ENCODE measurements at places on chromosomes 2 and 18.
A peak's percentile ranks its signal among the peaks of the same experiment; 100 is the strongest.

DNA sequence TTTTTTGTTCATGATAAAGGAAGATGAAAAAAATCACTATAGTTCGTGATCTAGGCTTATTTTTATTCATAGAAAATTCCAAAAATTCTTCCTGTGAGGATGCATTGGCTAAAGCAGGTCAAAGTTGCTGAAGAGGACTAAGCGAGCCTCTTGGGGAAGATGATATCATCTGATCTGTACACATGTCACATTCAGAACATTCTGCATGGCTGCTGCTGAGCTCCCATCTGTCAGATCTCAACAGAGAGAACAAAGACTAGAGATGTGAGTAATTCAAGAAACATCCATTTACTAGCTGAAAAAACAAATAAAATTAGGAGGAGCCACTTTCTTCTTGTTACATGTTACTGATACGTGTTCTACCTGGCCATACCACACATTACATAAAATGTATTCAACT lies 518.6 kb upstream of the FSIP2 start:
- no peak for DNase-seq

DNA sequence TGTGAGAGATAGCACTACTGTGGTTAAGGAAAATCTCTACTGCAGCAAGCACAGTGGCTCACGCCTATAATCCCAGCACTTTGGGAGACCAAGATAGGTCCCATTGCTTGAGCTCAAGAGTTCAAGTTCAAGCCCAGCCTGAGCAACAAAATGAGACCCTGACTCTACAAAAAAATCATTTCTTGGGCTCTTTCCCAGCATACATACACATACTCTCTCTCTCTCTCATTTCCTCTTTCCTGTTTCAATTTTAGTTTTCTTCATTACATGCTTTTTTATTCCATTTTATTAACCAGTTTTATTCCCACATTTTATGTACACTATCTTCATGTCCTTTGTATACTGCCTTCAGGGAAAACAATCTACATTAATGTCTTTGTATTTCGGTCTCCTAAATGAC lies 14.6 kb downstream of the WDR33 start:
- DNase-seq: no peak

GRCh38 chr18:39635966-39636365 lies 2070.4 kb upstream of the CELF4 start:
- DNase-seq: no peak

- no peak for DNase-seq
Measured at GRCh38 chr2:9178110-9178903, 28.3 kb upstream of the ASAP2 start.

- no peak for DNase-seq
Measured at GRCh38 chr2:17680119-17680518, 73.5 kb downstream of the SMC6 start.

DNA sequence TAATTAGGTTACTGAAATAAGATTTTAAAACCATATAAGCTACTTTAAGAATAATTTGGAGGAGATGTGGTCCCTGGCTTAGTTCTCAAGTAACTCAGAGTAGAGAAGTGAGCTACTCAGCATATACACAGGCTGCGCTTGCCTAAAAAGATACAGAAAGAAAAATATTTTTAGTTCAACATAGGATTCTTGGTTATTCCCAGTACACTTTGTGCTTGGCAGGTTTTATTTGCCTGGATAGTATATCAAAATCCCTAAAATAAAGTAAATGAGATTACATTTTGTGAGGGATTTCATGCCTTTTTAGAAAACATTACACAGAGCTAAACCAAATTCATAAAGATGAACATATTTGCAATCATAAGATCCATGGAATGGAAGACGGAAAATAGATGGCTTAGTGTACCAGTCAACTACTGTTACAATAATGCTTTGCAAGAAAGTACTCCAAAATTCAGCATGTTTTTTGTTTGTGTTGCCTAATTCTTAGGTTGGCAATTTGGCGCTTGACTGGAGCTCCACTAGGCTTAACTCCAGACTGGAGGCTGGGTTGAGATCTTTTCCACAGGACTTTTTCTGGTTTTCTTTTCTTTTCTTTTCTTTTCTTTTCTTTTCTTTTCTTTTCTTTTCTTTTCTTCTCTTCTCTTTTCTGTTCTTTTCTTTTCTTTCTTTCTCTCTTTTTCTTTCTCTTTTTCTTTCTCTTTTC lies 600.5 kb upstream of the SYT4 start:
- no peak for DNase-seq

- DNase-seq: no peak
Measured at GRCh38 chr2:72719416-72719815, 106.4 kb downstream of the EXOC6B start.

DNA sequence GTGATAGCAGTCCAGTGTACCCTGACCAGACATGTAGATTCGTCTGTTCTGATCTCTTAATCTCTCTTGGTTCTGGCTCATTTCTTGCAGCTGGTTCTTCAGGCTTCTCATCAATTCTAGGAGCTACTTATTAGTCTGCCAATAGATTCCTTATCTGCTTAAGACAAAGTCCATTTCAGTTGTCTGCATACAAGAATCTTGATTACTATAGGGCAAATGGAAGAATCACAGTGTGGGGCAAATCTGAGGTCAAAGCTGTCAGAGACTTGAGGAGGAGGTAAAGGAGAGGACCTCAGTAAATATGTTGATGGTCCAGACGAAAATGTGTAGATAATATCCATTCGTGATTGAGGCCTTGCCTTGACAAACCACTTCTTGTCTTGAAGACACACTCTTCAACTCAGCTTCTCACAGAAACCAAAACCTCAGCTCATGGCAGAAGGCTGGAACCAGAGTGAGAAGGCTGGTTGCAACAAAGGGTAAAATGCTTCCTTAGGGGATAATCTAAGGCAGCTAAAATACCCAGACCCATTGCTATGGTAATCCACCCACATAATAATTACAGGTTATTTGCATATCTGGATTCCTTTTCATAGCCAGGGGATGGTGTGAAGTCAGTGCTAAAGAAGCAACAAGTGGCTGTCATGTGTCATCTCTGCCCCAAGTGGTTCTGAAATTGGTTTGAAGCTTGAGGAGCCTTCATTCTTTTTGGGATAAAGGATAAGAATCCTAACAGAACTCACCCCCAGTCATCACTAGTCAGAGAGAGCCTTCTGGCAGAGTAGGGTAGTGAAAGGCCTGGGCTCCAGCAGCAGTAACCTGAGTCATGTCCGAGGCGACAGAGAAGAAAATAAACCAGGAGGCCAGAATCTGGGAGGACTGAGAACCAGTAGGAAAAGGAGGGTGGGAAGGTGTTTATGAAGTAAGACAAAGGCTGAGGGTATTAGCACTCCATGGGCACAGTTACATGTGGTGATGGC lies 29.2 kb upstream of the PELI1 start:
- DNase-seq: no peak

DNA sequence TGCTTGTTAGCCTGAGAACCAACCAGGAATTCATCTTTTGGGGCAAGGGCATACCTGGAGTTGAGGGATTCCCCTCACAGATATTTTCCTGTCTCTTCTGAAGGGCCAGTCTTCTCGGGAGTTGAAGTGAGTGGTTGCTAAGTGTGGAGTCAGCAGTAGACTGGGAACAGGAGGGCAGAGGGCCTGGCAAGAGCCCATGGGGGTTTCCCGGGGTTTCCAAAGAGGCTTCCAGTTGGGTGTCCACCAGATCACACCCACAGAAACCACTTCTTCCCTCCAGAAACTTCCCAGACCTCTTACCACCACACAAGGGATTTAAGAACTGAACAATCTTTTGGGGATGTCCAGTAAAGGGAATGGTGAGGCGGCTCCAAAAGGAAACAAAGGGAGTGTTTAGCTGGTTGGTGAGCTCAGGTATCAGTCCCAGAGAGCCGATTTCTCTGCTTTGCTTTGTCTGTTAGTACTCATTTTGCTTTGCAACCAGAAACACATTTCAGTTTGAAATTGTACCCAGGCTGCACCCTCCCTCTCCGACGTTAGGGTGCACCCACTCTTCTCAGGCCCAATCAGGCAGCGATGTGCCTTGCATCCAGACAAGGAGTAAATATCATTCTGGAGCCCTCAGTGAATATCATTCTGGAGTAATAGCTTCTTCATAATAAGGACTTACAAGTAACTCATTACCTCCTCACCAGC lies 47.5 kb upstream of the SPATS2L start:
- no peak for DNase-seq

- DNase-seq: no peak
Measured at GRCh38 chr2:98084151-98084868, 2.7 kb upstream of the VWA3B start.

DNA sequence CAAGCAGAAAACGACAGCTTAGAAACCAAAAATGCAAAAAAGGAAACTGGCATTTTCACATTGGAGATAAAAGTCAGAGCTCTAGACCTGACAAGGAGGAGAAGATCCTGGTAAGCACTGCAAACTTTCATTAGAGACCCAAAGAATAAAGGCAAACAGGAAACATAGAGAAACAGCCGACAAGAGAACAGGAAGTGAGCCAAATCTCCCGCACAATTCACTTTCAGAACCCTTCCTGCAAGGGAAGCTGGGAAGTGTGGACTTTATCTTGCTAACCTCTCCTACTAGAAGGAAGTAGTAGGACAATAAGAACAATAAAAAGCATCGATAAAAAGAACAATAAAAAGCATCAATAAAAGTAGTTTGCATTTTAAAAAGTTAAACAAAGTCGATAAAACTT lies 417.8 kb upstream of the SPHKAP start:
- no peak for DNase-seq

DNA sequence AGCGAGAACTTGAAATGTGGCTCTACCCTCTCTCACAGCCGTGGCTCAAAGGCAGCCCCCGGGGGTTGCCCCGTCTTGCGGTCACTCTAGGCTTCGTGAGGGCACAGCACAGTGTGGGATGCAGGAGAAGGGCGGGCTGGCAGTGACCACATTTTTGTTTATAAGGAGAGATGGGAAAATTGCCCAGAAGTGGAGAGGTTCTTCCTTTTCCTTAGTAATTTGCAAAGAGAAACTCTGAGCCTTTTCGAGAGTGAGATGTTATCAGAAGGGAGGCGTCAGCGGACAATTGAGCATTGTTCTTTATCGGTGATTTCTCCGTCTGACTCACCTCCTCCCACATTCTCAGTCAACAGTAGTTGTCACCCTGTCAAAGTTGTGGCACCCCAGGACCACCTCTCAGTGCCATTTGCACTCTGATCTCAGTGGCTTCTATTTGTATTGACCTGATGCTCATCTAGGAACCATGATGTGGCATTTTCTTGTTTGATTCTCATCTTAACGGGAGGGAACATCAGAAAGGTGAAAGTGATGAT lies 89.6 kb downstream of the ACAA2 start:
- DNase-seq: no peak

DNA sequence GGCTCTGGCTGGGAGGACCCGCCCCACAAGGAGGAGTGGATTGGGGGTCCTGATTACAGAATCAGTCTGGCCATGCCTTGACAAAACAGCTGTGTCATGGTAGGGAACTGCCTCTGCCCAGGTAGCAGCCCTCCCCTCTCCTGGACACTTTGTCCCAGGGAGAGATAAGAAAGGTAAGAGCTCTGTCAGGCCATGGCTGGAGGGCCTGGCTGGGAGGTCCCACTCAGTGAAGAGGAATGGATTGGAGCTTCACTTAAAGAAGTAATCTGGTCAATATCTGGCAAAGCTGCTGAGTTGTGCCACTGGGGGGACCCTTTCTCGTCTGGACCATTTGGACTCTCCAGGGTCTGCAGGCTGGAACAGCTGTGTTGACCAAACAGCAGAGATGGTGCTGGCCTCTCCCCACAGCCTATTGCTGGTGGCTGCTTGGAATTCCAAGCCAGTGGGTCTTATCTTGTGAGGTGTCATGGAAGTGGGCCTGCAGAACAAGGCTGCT lies 75.4 kb downstream of the EPC2 start:
- DNase-seq: no peak

GRCh38 chr2:64860276-64860885 lies 128.8 kb upstream of the SLC1A4 start:
- DNase-seq: no peak

DNA sequence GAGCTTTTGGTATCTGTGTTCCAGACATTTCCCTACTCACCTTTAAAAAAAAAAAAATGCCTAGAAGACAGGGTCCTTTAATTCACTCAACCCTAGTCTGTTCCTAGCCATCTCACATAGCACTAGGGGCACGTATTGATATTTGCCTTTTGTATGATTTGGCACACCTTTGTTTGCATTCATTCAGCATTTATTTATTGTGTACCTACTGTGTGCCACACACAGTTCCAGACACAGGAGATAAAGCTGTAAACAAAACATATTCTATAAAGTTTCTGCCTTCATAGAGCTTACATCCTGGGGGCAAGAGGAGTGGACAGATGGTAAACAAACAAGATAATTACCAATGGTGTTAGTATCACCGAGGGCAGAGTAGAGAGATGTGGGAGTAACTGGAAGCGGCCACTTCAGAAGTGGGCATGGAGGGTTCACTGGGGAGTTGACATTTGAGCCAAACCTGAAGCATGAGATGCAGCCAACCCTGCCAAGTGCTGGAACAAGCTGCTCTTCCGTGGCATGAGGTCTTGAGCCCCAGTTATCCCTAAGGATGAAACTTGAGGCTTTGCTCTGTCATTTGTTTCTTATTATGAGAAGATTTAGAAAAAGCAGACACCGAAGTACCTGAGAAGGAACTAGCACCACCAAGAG lies 18.2 kb downstream of the MAPRE2 start:
- no peak for DNase-seq

DNA sequence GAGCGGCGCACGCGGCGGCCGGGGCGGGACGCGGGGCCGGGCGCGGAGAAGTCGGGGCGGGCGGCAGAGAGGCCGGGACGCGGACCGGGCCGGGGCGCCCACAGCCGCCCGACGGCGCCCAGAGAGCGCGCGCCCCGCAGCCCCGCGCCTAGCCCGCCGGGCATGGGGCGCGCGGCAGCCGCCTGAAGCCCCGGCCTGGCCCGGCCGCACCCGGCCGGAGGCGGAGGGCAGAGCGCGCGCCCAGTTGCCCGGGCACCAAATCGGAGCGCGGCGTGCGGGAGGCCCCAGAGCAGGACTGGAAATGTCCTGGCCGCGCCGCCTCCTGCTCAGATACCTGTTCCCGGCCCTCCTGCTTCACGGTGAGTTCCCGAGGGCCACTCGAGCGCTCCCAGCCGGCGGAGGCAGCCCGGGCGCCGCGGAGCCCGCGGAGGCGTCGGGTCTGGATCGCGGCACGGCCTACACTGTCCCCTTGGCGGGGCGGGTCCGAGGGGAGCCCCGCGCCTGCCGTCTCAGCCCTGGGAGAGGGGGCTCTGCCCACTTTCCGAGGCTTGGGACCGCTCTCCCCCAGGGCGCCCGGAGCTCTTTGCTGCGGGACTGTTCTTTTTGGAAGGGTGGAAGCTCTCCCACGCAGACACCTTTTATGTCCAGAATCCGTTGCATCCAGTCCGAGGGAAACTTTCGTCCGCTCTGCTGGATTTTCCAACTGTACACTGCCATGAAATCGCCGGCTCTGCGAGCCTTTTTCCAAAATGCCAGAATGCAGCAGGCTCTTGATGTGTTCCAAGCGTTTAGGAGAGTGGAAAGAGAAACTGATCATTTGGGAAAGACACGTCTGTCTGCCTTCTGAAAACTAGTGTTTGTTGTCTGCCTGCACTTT lies 484 bp downstream of the APCDD1 start:
- DNase-seq: no peak

- DNase-seq: peak; percentile 15
Measured at GRCh38 chr2:27191070-27191829, 20.6 kb upstream of the ATRAID start.

GRCh38 chr2:107772353-107772752 lies 54.3 kb upstream of the RGPD4 start:
- DNase-seq: no peak

- no peak for DNase-seq
Measured at GRCh38 chr2:186543561-186544131, 46.2 kb upstream of the ITGAV start.
